ENCODE measurements at places on chromosomes 7 and 10.

GRCh38 chr7:13037216-13037615 lies 349.8 kb downstream of the ARL4A start:
- no peak for DNase-seq

GRCh38 chr7:127904670-127904985 lies 126.6 kb downstream of the LRRC4 start:
- DNase-seq = no peak

GRCh38 chr7:83550100-83550499 lies 98.8 kb downstream of the SEMA3E start:
- no peak for DNase-seq

DNA sequence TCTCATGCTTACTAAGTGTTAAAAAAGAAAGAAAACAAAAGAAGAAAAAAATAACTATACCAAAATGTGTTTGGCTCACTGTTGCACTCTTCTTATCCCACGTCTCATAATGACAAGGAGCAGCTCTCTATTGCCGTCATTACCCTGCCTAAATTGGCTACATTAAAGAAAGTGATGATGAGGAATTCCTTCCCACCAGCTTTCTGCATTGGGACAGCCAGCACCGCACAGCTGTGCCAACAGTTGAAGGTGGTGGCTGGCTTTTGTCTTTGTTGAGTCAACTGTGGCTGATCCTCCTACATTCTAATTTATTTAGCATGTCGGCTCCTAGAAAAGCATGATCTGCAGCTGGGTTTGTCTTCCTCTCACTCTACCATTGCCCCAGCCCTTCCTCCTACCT lies 751.8 kb downstream of the KCNMA1 start:
- no peak for DNase-seq

GRCh38 chr10:14751921-14752320 lies 22.8 kb downstream of the FAM107B start:
- DNase-seq = no peak

DNA sequence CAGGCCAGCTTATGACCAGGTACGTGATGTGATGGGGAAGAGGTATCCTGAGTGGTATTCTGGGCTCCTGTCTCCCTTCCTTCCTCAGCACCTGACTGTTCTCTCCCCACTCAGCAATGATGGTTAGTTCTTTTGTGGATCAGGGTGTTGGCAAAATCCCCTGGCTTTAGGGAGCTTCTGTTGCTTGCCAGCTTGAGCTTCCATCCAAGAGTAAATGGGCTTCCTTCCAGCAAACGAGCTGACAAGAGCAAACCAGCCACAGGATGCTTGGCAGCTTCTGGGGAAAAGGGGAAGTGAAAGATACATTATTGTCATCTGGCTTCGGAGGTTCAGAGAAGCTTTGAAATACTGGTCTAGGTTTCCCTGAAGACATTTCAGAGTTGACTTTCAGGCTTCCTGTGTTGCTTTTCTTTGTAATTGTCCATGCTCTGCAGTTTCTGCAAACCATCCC lies 5.2 kb downstream of the DUSP5 start:
- peak; percentile 90 for DNase-seq

GRCh38 chr7:46004965-46005364 lies 83.9 kb upstream of the IGFBP3 start:
- DNase-seq = no peak

DNA sequence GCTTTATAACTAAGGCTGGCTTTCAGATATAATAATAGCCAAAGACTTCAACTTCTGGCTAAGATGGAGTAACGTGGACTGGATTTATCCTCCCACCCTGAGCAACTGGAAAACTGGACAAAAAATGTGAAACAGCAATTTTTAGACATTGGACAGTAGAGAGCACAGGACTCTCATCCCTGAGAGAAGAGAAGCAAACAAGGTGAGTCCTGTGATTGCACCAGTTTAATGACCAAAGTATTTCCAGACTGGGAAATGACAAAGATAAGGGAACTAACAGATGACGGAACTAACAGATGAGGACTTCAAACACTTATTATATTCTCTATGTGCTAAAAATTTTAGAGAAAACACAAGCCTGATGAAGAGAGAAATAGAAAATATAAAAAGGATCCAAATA lies 175.7 kb upstream of the SLC25A13 start:
- no peak for DNase-seq

- no peak for DNase-seq
Observed at GRCh38 chr7:55475855-55476803, 96.2 kb downstream of the VOPP1 start.

DNA sequence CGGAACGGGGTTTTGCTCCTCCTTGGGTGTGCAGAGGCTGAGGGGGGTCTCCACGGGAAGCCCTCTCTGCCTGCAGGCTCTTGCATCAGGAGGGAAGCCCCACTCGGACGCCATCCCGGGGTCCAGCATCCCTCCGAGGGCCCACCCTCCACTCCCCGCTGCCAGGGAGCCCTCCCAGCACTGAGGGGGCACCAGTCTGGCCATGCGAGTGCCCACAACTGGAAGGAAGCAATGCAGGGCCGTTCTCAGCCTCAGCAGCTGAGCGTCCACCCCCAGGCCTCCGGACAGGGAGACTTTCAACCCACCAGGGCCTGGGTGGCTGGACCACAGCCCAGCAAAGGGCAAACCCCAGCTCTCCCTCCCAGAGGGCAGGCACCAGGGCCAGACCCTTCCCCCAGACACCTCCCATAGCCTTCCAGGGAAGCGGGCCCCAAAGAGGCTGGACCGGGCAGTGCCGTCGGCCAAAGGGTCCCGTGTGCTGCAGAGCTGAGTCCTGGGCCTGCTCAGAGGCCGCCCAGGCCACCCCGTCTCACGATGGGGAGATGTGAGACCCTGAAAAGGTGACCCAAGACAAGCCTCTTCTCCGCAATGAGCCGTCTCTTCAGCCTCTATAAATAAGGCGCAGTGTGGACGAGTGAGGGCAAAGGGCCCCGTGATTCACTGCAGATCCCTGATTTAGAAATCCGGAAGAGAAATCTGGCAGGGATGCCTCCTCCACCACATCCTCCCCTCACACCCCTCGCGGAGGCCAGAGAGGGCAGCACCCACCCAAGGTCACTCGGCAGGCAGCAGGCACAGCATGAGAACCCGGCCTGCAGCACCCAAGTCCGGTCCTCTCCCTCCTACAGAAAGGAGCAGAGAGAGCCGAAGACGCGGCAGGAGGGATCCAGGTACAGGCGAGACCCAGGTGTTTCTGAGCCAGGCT lies 81.9 kb upstream of the DNAAF5 start:
- DNase-seq = no peak

GRCh38 chr7:152505606-152506005 lies 69.8 kb upstream of the KMT2C start:
- no peak for DNase-seq

DNA sequence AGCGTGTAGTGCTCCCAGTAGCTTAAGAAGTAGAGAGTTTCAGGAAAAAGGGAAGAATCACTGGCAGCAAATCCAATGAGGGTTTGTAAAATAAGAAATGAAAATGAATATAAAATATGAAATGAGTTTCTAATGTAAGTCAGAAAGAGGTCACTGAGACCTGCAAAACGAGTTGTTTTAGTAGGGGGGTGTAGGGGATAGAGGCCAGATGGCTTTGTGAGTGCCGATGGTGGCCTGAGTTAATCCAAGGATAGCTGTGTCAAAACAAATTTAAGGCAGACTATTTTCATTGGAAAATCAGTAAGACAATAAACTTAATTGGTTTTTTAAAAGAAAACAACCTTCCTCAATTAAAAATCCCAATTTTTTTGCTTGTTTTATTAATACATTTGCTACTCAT lies 745 bp upstream of the ASB15 start:
- DNase-seq = no peak

DNA sequence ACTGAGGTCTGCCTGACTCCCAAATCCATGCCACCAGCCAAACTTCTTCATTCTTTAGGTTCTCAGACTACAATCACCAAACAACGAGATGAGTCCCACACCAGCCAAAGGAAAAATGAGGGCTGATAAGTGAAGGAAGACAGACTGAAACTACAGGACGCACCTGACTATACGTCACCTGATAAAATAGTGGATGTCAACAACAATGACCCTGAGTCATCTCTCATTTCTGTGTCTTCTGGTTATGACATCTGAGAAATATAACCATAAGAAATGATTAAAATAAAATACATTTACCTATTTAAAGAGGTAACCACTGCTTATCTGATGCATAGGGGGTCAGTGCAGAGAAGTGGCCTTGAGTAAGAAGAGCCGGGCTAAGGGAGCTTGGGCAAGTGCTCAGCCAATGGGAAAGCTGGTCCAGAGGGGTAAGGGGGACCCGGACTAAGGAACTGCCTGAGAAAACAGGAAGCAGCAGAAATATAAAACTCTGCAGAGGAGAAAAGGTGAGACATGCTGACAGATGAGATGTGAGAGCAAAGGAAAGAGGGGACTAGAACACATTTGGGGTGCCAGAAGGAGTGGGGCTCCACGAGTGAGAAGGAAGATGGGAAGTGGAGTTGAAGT lies 51.8 kb downstream of the HIPK2 start:
- no peak for DNase-seq

GRCh38 chr7:73905360-73905759 lies 44.4 kb downstream of the TMEM270 start:
- DNase-seq = no peak

- no peak for DNase-seq
Observed at GRCh38 chr10:75541411-75541810, 110.0 kb downstream of the LRMDA start.

DNA sequence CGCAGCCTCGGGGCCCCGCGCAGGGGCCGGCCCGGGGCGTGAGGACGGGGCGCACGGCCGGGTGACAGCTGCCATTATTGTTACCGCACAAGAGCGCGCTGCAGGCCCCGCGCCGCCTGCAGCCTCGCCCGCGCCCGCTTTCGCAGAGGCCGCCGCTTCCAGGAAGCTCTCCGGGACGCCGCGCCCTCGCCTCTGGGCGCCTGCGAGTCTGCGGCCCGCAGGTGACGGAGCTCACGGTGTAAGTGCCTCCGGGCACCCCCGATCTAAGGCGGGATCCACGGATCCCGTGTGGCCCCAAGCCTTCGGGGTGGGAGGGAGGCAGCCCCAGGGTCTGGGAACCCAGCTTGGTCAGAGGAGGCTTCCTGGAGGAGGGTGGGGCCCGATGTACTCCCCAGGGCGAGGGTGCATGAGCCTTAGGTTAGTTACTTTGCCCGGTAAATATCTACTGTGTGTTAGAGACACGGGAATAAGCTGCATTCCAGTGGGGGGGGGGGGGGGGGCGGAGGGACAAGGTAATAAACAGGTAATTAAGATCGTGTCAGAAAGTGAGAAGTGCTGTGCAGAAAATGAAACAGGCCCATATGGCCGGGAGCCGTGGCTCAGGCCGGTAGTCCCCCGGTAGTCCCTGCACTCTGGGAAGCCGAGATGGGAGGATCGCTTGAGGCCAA lies 638 bp downstream of the IQCE start:
- DNase-seq = no peak

Data from fibroblast of the conjunctiva (primary cell).